ENCODE measurements at places on chromosomes 1 and 21.

GRCh38 chr1:31614414-31615005, 3.0 kb upstream of the HCRTR1 start:
- DNase-seq: no peak

GRCh38 chr1:110356379-110356778, 17.2 kb downstream of the RBM15 start:
- no peak for DNase-seq

DNA sequence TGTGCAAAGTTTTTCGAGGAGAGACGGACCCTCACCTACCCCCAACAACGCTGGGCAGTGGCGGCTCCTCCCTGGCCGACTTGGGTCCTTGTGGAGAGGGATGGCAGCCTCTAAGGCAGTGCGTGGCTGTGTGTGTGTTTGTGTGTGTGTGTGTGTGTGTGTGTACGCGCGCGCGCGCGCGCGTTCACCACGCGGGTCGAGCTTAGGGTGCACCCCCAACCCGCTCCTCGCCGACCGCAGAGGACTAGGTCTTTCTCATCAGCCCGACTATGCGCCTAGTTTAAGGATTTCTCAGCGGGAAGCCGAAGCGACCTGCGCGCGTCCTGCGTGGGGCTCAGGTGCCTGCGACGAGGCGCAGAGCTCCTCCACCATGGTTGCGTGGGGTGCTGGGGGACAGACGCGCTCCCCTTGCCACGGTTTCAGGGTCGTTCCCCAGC, 940 bp downstream of the SOX13 start:
- DNase-seq: no peak

GRCh38 chr1:198258491-198258890, 101.7 kb downstream of the NEK7 start:
- peak; percentile 91 for DNase-seq

DNA sequence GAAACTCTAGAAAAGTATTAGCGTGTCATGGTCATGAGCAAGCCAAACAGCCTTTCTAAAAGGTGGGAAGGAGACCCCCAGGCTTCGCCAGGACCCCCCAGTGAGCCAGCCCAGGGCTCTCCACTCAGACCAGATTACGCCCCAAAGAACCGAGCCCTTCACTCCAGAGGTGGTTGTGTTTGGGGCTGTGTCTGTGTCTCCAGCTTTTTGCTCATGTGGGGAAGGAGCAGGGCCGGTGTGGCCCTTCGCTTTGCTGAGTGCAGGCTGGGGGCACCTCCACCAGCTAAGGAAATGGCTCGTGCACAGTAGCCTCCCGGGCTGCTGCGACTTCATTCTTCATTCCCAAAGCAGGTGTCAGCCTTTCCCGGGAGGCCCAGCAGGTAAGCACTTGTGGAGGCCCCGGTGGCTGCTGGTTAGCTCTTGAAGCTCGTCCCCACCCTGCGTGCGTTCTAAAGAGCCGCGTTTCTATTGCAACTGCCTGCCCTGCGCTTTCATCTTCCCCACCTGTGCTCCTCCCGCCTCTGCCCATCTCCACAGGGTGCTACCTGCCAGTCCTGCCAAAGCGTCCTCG, 531 bp downstream of the TSPEAR start:
- no peak for DNase-seq

DNA sequence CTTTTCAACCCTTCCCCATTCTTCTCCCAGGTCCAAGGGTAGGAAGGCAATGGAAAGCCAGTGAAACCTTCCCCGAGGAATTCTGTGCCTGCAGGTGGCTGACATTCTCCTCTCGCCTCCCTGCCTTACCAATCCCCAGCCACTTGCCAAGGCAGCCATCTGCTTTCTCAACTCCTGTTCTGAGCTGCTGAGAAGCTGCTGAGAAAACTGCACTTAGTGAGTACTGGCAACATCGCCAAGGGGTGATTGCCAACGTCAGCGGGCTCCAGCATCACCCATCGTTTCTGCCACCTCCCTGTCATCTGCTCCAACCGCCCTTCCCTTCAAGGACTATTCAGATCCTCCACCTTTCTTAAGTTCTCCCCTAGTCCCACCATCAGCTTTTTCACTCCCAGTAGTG, 106.0 kb downstream of the PTPRU start:
- no peak for DNase-seq

DNA sequence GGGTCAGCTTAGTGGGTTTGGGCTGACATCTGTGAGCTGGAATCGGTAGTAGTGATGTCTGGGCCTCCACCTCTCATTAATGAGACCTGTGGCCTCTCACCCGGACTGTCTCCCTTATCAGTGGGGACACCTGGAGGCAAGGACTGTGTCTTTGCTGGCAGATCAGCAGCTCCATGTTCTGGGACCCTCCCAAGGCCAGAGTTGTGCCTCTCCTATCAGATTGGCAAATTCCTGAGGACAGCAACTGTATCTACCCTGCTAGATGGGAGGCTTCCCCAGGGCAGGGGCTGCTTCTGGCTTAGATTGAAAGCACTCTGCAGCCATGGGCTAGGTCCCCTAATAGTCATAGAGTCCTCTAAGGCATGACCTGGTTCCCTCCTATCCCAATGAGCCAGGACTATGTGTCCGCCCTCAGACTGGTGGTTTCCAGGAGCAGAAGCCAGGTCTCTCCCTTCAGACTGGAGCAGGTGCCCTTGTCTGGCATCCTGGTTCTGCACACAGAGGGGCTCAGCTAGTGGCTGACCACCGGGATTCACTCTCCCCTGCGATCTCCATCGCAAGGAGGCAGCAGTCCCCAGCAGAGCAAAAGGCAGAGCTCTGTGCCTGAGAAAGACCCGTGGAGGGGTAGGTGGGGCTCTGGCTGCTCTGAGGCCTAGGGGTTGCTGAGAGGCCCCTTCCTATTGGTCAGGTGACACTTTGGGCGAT, 5.8 kb downstream of the DRAXIN start:
- no peak for DNase-seq

DNA sequence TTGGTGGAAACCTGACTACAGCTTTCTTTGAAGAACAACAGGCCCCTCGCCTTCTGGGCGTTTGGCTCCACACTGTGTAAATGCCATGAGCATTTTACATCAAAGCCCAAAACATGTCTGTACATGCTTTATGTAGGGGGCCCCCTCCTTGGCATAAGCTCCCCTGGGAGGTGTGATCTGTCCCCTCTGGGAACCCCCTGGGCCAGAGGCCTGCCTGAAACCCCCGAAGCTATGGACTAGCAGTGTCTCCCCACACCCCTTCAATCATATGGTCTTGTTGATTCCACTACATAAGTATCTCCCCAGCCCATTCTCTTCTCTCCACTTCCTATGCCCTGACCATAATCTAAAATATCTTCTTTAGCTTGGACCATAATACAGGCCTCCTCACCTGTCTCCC, 241.5 kb downstream of the C1orf94 start:
- DNase-seq: no peak

GRCh38 chr1:42931911-42932422, 26.7 kb downstream of the SLC2A1 start:
- DNase-seq: no peak

- no peak for DNase-seq
These were observed 200.6 kb upstream of the HMCN1 start for GRCh38 chr1:185533596-185533995.

GRCh38 chr1:20589331-20590278, 708 bp downstream of the CDA start:
- DNase-seq: peak; percentile 82

DNA sequence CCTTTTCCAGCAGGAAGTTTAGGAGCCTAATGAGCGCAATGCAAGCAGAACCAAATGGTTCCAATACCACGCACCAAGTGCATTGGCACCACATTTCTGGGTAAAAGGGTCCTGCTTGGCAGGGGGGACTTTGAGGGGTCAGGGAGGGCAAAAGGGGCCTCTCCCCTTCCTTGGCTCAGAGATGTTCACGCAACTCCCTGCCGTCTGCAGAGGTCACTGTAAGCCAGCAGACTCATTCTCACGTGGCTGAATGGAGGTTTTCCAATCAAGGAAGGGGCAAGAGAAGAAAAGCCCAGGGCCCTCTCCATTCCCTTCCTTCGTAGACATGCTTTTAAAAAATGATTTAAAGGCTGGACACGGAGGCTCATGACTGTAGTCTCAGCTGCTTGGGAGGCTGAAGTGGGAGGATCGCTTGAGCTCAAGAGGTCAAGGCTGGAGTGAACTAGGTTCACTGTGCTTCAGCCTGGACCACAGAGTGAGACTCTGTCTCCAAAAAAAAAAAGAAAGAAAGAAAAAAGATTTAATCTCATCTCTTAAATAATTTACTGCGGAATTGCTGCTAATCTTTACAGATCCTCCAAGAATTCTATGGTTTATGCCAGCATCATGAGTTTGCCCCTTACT, 80.3 kb downstream of the RUNX3 start:
- peak; percentile 41 for DNase-seq

- no peak for DNase-seq
These were observed 14.7 kb downstream of the SRRM1 start for GRCh38 chr1:24657781-24658180.

DNA sequence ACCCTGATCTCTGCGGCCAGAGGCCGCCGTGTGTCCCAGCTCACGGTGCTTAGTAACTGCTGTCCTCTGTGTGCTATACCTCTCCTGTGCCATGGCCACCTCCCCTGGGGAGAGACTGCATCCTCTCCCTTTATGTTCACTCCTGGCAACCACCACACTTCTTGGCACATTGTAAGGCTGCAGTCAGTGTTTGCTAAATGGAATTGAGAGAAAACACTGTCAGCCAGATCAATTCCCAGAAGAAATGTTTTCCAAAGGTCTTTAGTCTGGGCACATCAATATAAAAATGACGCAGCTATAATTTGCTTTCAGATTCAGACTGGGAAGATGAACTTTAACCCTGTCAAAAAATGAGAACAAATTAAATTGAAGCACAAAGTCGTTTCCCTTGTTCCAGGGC, 96.8 kb downstream of the BEND5 start:
- no peak for DNase-seq

- peak; percentile 43 for DNase-seq
These were observed 554 bp downstream of the ZNF281 start for GRCh38 chr1:200409203-200409760.

- peak; percentile 72 for DNase-seq
These were observed 2.8 kb upstream of the IGSF8 start for GRCh38 chr1:160101037-160101716.

- DNase-seq: no peak
These were observed 14.1 kb downstream of the PCSK9 start for GRCh38 chr1:55053265-55053954.

- DNase-seq: peak; percentile 99
These were observed 106.5 kb upstream of the SLC44A3 start for GRCh38 chr1:94713472-94714141.

DNA sequence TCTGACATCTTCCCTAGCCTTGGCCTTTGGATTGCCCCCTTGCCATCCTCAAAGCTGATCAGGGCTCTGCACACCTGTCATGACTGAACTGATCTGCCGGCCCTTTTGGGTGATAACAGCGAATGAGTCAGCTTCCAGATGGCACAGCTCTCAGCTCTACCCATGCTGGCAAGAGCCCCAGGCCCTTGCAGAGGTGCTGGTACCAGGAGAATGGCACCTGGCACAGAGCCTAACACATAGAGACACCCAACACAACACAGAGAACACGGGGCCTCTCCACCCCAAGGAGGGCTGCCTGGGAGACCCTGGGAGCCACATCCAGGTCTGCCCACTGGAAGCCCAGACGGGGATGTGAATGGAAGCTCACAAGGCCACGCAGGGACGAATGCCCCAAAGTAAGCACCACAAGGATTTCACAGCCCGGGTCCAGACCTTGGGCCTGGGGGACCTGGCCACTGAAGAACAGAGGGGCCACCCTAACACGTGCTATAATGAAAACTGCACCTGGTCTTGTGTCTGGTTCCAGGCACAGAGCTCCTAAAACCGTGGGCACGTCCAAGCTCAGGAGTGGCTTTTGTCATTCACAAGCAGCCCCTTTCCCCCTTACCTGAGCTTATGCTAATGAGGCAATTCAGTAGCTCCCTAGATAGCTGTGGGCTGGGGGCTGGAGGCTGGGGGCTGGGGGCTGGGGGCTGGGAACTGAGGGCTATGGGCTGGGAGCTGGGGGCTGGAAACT, 160.5 kb downstream of the NPHP4 start:
- DNase-seq: no peak

DNA sequence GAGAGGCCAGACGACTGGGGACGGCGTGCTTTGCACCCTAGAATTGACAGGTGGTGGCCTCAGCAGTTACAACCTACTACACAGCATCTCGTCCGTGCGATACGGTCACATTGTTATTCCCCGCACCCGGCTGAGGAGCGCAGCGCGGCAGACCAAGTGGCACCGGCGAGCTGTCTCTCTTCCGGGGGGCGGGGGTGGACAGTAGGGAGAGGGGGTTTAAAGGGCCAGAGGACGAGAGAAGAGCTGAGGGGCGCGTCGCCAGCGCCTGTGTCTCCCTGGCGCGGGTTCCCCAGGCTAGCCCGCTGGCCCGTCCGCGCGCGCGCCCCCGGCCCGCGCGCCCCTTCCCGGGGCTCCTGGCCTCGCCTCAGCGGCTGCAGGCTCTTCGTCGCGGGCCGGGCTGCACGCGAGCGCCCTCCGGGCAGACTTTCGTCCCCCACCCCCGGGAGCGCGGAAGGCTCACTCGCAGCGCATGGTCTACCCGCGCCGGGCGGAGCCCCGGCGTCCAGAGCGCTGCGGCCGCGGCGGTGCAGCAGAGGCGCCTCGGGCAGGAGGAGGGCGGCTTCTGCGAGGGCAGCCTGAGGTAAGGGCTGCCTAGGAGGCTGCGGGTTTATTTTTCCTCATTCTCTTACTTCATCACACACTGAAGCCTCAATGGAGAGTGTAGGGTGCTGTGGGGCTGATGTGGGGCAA, at the start of gene PDE4B:
Gene PDE4B, plus strand, starts transcription at position 227 of the 690 bp plus-strand sequence.
- peak; percentile 33 for DNase-seq

DNA sequence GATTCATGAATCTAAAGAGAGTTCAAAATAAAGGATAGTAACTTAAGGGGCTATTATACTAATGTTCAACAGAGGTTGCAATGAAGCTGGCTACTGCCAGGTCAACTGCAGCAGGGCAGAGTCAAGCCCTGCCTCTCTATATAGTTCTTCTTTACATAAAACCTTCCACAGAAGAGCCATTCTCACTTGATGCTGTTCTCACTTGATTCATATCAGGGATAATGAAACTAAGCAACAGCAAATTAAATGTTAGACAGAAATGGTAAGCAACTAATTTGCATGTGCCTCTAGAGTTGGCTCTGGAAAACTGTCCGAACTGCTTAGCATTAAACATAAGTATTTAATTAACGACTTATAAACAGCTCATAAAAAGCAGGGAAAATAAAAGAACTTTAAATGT, 17.4 kb downstream of the CCSAP start:
- no peak for DNase-seq

- no peak for DNase-seq
These were observed 54.7 kb upstream of the SSBP3 start for GRCh38 chr1:54460861-54461387.

DNA sequence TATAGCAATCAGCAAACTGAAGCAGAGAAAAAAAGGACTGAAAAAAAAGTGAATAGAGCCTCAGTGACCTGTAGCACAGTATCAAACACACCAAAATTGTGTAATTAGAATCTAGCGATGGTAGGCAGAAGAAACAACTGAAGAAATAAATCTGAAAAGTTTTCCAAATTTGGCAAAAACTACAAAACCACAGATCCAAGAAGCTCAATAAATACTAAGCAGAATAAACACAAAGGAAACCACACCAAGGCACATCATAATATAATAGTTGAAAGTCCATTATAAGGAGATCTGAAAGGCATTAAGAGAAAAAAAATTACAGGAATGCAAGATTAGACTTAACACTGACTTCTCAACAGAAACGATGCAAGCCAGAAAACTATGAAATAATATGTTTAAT, 7.1 kb upstream of the IL12RB2 start:
- DNase-seq: peak; percentile 9

Data from fibroblast of skin of right quadriceps (primary cell).